Activated effector memory CD4-positive, alpha-beta T cell treated with anti-CD3 and anti-CD28 coated beads, Interleukin-2, amount 50 U/mL, for 16 hours (primary cell): ENCODE measurements at places on chromosomes 7 and 10.

DNA sequence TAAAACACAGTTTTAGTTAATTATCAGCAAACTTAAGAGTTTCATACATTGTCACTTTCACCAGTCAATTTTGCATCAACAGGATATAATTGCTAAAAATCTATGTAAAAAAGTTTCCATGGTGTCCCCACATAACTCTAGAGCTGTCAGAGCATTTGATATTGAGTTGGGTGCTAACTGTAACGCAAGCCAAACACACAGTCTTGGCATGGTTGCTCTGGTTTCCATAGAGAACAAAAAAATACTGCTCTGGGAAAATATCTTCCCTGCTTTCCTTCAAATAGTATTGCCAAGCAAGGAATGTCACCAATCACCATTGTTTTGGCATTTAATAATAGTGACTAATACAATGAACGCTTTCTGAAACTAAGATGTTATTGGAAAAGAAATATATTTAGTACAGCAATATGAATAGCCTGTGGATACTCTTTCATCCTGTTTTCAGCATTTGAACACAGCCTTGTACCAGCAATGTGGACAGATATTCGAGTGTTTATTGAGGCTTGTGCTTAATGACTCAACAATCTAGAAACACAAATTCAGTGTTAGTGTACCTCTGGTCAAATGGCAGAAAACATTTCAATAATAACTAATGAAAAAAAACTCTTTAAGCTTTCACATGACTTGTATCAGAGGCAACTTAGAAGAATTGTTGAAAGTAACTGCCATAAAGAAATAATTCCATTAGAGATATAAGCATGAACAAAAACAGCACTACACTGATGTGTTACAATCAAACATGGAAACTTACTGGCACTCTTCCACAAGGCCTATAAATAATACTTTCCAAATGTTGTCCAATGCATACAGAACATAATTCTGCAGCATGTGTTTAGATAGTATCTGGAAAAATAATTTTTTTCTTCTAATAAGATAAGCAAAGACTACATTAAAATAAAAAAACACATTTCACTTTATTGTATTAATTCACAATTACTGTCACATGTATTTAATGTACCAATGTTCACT, 1469.5 kb upstream of the CELF2 start:
- DNase-seq, result no peak

GRCh38 chr10:80260295-80261243, 28.9 kb downstream of the MAT1A start:
- peak; percentile 70 for DNase-seq

DNA sequence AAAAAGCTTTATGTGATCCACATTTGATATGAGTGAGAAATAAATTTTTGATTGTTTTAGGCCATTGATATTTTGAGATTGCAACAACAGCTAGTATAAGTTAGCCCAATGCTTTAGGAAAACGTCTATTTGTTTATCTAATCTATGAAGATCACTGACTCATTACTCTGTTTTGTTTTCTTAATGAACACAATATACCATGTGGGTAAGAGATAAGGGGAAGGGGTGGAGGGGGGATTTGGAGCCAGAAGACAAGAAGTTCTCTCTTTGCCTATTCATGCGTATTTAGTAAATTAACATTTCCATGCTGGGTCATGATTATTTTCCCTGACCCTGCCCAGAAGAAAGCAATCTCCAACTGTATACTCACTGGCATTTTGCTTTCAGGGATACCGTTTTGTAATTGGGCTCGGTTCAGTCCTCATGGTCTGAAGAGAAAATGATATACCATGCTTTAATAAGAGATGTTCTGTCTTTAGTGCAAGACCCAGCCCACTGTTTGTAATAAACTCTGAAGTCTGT, 359.5 kb upstream of the NPSR1 start:
- no peak for DNase-seq

DNA sequence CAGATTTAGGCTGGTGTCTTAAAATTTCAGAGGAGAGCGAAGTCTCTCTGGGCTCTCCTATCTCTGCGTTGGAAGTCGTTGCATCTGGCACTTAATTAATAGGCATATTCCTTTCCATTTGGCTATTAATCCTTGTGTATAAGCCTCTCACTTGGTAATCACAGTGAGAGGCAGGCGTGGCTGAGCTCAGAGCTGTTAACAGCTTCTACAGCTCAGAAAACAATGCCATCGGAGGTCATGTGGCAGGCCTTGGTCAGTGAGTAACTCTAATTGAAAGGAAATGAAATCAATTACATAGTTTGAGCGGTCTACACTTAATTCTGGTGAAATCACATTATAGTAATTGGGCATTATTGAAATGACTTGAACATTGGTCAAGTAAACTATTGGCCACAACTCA, 135.1 kb downstream of the DPY19L1 start:
- no peak for DNase-seq

DNA sequence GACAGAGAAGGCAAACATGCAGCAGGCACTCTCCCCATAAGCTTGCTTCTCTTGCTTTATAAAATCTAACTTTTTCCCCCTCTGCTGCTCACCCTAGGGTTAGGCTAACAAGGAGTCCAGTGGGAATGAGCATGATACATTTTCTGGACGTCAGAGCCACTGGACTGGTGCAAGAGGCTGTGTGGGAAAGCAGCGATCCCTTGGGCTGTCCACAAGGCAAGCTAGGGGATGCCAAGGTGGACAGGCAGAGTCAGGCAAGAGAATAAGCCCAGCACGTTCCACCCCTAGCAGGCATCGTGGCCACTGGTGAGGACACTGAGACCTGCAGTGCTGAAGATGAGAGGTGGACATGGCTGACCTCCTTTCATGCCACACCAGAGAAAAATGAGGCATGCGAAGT, 290.9 kb upstream of the ZMIZ1 start:
- no peak for DNase-seq

DNA sequence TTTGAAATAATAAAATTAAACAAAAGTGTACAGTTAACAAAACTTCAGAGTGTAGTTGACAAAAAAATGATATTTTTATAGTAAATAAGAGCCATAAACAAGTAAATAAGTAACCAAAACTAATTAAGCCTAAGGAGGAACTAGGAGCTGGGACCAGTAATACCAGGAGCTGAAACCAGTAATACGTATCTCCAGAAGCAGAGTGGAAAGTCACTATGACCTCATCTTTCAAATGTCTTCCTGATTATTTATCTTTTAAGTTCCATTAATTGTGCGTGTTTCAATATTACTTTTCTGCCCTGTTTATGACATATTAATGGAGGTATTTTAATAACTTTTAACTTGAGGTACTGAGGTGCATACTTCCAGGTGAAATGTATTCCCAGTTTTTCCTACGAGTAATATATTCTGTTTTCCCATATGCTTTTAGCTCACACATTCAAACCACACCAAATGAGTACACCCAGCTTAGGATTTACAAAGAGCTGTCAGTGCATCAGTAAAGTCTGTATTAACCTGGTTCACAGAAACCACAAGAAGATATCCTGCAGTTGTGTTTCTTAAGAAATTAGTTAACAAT, 283.7 kb upstream of the HGF start:
- no peak for DNase-seq

DNA sequence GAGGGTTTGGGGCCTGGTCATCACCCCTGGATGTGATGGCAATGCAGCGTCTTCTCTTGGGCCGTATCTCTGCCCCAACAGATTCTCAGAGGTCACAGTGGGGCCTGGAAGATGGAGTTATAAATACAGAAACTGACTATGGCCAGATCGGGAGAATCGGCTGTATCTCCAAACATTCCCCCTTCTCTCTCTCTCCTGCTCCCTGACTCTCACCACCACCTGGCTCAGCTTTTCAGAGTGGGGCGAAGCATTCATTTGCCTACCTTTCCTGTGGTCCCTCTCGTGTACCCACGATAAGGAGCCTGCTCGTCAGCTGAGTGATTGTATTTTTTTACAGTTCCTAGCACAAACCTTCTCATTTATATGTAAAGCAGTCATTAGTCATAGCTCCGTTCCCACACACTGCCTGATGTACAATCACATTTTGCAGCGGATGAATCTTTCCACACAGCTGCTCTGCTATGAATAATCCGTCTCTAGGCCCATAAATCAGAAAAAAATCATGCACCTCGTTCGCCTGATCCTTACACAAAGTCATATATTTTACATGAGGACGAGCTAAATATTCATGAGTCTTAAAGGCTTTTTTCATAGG, 23.2 kb upstream of the BTRC start:
- no peak for DNase-seq

GRCh38 chr7:18345641-18346234, 149.8 kb upstream of the HDAC9 start:
- peak; percentile 61 for DNase-seq

GRCh38 chr7:132145466-132145865, 430.8 kb downstream of the PLXNA4 start:
- no peak for DNase-seq

DNA sequence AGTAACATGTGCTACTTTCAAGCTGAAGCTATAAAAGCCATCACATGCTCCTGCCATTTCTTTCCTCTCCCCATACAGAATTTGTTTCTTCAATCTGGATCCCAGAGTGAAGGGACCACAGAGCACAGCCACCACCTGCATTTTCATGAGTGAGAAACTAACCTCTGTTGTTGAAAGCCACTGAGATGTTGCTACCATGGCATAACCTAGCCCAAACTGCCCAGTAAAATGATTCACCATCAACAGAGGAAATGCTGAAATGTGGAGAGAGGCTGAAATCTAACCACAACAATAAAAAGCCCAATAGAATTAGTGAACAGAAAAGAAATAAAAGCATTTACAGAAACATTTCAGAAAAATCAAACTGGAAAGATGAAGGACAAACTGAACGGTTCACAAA, 125.2 kb downstream of the AMPH start:
- DNase-seq, result no peak

GRCh38 chr10:14366760-14367159, 36.0 kb upstream of the FRMD4A start:
- no peak for DNase-seq
